ENCODE measurements at places on chromosomes 1 and 21. TPM values are rescaled to one million over a fixed set of nuclear protein-coding genes. Genes with fewer than 3 reads are reported as not detected.

The GNG12 gene
- 34.2 TPM for polyA plus RNA-seq

The MCOLN2 gene
- polyA plus RNA-seq, result not detected

The RHEX gene
- 7.3 TPM for polyA plus RNA-seq

The IFNLR1 gene
- 9.4 TPM for polyA plus RNA-seq

The SLFNL1 gene
- 0.73 TPM for polyA plus RNA-seq

The INKA2 gene
- polyA plus RNA-seq, result 7.2 TPM

The HLX gene
- 2.1 TPM for polyA plus RNA-seq

The CSF3R gene
- 4.8 TPM for polyA plus RNA-seq

The TACSTD2 gene
- not detected for polyA plus RNA-seq

The ALX3 gene
- polyA plus RNA-seq, result not detected

The MDM4 gene
- 22.5 TPM for polyA plus RNA-seq

The BTBD19 gene
- polyA plus RNA-seq, result 2.1 TPM

The PDPN gene
- 24.9 TPM for polyA plus RNA-seq

The OR2T2 gene
- polyA plus RNA-seq, result not detected

The UBE4B gene
- 51.8 TPM for polyA plus RNA-seq

The PPM1J gene
- polyA plus RNA-seq, result 20.1 TPM

The OR2AK2 gene
- polyA plus RNA-seq, result not detected

The ANGPTL3 gene
- polyA plus RNA-seq, result 0.94 TPM

The DCDC2B gene
- 0.64 TPM for polyA plus RNA-seq

The SERTAD4 gene
- 1.4 TPM for polyA plus RNA-seq

The FAM131C gene
- 21.3 TPM for polyA plus RNA-seq

The GJA5 gene
- polyA plus RNA-seq, result 21.5 TPM

Measured in cardiac muscle cell (in vitro differentiated cells and primary cell).